ENCODE measurements at places on chromosomes 12 and 14. TPM values are rescaled to one million over a fixed set of nuclear protein-coding genes. Genes with fewer than 3 reads are reported as not detected.

- no peak for DNase-seq
These were observed 161.6 kb downstream of the PLCZ1 start for GRCh38 chr12:18576104-18576626.

DNA sequence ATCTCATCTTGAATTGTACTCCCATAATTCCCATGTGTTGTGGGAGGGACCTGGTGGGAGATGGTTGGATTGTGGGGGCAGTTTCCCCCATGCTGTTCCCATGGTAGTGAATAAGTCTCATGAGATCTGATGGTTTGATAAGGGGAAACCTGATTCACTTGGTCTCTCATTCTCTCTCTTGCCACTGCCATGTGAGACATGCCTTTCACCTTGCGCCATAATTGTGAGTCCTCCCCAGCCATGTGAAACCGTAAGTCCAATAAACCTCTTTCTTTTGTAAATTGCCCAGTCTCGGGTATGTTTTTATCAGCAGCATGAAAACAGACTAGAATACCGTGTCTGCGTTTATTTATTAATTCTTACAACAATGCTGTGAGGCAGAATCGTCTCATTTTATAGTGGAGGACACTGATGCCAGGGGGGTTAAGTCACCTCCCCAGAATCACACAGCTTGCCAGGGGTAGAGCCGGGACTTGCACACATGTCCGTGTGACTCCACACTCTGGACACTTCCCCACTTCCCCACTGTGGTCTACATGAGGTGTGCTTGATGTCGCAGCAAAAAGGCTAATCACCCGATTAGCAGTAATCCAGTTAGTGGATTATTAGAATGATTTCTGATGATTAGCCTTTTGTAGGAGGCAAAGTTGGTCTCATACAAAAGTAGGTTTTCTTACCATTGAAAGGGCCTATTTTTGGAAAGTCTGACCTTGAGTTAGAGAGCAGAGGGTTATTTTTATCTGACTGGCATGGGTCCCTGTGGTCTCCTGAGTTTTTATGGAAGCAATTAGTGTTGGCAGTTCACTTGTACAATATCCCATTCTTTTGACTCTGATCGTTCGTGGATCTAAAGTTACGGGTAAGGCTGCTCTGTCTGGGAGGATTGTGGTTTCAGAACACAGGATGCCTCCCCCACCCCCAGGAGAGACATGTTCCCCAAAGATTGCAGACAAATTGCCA lies 47.4 kb upstream of the BCL7A start:
- no peak for DNase-seq

DNA sequence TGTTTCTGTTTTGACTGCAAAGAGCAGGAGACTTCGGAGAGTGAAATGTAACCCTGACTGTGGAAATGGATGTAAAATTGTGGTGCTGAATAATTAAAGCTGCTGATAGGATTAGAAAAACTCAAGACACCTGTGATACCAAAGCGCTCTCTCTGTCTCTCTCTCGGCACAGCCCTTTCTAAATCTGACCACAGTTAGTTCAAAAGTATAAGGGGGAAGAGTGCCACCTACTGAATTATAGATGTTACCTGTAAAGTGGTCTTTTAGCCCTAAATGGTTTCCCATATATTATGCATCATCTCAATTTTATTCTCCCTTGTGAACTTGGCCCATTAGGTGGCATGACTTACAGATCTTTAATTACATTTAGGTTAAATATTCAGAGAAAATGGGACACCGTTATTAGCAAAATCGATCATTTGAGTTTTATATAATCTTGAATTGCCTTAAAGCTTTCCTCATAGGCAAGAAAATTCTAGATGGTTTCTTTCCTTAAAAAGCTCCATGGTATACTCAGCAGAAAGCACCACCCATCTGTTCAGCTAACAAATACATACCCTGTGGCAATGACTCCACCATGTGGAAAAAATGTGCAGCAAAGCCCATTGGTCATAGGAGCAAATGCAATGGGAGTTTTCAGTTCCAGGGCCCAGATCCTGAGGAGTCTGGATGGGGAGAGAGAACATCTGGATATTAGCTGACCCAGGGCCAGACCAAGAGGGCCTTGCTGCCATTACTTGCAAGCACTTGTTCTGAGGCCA lies 18.1 kb downstream of the RFC5 start:
- DNase-seq, result no peak

- DNase-seq, result no peak
These were observed 505 bp upstream of the HEBP1 start for GRCh38 chr12:13000616-13000924.

DNA sequence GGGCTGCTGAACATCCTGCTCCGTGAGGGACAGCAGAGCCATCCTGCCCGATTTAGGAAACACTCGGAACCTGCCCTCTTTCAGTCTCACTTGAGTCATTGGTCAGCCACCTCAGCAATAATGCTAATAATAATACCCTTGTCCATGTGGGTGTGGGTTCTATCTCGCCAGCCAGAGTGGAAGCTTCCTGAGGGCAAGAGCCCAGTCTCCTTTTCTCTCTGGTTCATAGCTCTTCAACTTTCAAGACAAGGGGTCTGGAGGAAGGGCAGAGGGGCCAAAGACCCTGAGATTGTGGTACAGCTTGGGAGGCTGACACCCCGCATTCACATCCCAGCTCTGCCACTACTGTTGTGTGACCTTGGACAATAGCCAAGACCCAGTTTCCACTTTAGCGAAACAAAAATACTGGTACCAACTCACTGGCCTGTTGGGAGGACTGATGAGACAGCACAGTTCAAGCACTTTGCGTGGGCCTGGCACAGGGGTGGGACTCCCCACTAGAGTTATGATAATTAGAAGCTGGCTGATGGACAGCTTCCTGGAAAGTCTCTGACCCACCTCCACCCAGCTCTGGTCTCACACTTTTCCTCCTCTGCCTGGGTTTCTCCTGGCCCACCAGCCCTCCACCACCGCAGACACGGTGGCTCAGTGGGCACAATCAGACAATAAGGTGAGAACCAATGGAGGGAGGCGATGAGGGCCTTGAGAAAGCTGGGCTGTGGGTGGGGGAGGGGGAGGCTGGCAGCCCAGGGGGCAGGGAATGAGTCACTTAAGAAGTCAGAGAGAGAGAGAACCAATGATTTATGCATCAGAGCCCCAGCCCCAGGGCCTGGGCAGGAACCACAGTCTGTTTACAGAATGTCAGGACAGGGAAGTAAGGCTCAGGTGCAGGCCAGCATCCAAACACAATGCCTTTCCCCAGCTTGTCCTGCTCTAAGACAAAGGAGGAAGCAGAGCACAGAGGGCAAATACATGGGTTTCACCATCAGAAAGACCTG lies 9.6 kb downstream of the FAIM2 start:
- no peak for DNase-seq

- no peak for DNase-seq
These were observed 39.8 kb downstream of the IFNG start for GRCh38 chr12:68119724-68120211.

DNA sequence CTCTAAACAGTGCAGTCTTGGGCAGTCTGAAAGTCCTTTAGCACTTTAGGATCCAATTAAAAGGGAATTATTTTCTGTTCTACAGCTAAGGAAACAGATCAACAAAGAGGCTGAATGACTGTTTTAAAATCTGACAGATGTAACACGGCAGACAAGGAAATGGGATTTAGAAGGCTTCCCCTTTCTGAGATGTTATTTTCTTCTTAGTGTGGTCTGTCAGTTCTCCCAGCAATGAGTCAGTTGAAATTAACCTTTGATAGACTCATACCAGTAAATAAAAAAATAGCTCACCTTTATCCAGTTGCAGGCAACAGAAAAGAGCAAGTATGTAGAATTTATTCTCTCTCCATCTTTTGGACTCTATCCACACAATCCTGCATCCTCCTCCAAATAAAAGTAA lies 98.1 kb downstream of the NEDD1 start:
- no peak for DNase-seq

DNA sequence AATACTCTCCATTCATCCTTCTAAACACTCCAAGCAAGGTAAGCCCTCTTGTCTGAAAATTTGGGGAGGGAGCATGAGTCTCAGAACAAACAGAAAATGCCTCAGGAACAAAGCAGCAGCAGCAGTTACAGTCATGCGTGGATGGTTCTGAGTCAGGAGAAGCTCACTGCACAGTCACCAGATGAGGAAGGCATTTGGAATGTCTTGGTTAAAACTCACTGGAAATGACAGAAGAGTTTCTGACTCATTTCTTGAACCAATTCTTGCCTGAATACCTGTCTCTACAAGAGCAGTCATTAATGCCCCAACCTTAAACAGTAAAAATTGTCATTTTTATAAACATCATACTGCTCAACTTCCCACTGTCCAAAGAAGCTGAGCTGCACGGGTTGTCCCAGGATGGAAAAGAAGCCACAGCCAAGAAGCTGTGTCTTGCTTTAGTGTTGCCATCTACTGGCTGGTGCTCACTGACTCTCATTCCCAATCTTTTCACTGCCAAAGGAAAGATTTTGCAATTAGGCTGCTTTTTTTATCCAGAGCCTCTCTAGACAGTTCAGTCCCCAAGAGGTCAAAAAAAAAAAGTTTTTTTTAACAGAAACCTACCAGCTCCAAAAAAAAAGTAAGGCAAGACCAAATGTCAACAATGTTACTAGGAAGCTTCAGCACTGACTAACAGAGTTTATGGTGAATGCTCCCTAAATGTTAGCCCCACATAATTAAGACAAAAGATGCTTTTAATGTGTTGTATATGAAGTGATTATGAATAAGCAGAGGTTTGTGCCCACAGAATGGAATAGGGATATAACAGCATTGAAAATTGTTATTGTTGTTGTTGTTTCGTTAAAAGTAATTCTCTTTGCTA lies 40.4 kb downstream of the KICS2 start:
- no peak for DNase-seq

DNA sequence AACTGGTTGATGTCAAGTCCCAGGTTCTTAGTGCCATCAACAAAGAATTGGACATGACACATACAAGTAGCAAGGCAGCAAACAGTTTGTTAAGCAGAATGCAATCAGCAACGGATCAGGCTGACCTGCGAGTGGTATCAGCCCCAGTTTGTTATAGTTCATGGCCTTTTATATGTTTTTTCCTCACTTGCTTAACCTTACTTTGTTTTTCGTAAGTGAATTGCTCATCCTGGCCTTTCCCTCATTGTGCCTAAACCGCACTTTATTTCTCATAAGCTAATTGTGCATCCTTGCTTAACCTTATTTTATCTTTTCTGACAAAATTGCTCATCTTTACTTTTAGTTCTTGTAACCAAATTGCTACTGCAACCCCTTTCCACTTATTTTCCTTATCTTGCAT lies 4.1 kb downstream of the ETFBKMT start:
- DNase-seq, result no peak

DNA sequence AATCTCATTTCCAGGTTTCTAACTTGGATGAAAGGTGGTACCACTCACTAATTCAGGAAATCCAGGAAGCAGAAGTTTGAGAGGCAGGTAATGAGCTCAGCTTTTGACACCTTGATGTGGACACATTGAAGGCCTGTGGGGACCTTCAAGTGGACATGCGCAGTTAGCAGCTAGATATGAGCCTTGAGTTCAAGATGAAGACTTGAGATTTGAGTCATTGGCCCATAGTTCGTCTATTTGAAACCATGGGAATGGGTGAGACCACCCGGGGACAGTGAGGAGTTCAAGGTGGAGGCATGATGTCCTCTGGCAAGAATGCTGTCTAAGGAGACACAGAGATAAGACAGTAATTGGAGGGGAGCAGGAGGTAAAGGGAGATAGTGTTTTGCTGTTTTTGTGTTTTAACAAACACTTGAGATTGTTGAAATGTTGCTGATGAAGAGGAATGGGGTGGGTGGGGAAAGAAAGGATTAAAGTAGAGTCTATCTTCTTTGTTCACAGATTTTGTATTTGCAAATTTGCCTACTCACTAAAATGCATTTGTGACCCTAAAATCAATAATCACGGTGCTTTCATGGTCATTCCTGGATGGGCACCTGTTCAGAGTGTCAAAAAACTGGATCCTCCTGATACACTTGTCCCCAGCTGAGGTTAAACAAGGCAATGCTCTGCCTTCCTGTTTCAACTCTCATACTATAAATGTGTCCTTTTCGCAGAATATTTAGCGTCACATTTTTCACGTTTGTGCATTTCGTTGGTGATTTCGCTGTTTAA lies 69.5 kb upstream of the PLXNC1 start:
- no peak for DNase-seq

DNA sequence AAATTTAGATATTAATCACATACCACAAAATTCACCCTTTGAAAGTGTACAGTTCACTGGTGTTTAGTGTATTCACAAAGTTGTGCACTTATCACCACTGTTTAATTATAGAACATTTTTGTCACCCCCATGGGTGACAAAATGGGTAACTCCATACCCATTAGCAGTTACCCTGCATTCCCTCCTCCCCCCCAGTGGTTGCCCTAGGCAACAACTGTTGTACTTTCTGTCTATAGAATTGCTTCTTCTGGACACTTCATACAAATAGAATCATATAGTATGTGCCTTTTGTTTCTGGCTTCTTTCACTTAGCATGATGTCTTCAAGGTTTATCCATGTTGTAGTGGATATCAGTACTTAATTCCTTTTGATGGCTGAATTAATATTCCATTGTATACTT lies 52.7 kb downstream of the FBXO34 start:
- no peak for DNase-seq

The SLC7A8 gene
- 32.4 TPM for total RNA-seq

The PKP2 gene
- total RNA-seq, result 7.5 TPM

The HRK gene
- 0.38 TPM for total RNA-seq

The PLCZ1 gene
- total RNA-seq, result not detected

The RNU4-1 gene
- not detected for total RNA-seq

The PIK3C2G gene
- total RNA-seq, result 27.7 TPM

The ESR2 gene
- total RNA-seq, result 0.08 TPM

The RPGRIP1 gene
- total RNA-seq, result not detected

The SYNDIG1L gene
- total RNA-seq, result 0.13 TPM

The TRPV4 gene
- 8.6 TPM for total RNA-seq

The SPIC gene
- total RNA-seq, result 0.22 TPM

The SLC17A8 gene
- total RNA-seq, result not detected

The AQP6 gene
- total RNA-seq, result 0.20 TPM

The FAM90A1 gene
- 0.23 TPM for total RNA-seq

The SIX1 gene
- 1.0 TPM for total RNA-seq
